ENCODE measurements at places on chromosomes 3 and 15.
A peak's percentile ranks its signal among the peaks of the same experiment; 100 is the strongest.

- peaks cover 4% of the 10 kb centered on the region for H3K4me1 ChIP-seq
- no peaks in the 10 kb centered on the region for H3K27me3 ChIP-seq
- no peaks in the 10 kb centered on the region for H3K36me3 ChIP-seq
- H3K4me3 ChIP-seq: no peak overlapping the region
Observed at GRCh38 chr3:138825336-138825735, 9.4 kb downstream of the PIK3CB start.

DNA sequence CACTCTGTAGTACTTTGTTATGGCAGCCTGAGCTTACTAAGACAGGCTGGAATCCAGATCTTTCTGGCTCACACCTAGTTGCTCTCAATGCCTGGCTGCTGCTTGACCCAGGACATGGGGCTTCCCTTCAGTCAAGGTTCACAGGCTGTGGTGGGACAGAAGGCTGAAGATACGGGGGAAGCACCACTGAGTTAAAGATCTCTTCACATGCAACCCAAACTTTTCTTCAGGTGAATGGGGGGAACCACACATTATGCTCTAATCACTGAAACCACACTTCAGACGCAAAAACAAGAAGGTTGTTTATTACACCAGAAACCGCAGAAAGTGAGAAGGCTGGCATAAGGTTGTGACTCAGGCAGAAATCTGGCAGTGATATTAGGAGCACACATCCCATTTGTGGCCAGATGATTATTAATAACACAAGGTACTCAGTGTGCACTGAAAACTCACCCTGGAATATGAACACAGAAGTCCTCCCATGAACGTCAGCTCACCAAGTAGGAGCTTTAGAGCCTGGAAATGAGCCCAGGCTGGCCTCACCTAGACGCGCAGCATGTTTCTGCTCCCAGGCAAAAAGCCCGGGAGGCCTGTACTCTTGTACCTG is 230.5 kb upstream of the CHRNA7 start:
- no peaks in the 10 kb centered on the region for H3K27me3 ChIP-seq
- no peaks in the 10 kb centered on the region for H3K4me1 ChIP-seq
- no peak for DNase-seq

DNA sequence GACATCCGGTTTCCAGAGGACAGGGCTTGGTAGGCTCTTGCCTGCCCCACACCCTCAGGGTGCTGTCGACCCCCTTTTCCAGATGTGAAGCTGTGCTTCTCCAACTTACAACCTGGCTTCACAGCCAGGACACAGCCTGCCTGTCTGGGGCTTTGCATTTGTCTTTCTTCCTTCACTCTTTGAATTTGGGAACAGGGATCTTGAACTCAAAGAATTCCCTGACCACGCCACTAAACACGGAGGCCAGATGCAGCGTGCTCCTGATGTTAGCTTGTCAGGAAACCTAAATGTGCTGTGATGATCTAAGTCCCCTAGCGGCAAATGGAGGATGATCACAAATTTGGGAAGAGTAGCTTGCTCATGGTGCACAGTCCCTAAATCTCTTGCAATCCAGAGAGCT is 244.8 kb upstream of the RGMA start:
- H3K4me3 ChIP-seq: no peak overlapping the region
- H3K27me3 ChIP-seq: no peaks in the 10 kb centered on the region
- H3K36me3 ChIP-seq: no peaks in the 10 kb centered on the region
- H3K4me1 ChIP-seq: no peaks in the 10 kb centered on the region
- no peak overlapping the region for H3K27ac ChIP-seq
- DNase-seq: no peak

- no peaks in the 10 kb centered on the region for H3K36me3 ChIP-seq
- no peak for DNase-seq
- no peaks in the 10 kb centered on the region for H3K27me3 ChIP-seq
- no peak overlapping the region for H3K4me3 ChIP-seq
- no peaks in the 10 kb centered on the region for H3K4me1 ChIP-seq
Observed at GRCh38 chr3:127884041-127884440, 31.0 kb upstream of the KBTBD12 start.

GRCh38 chr3:71725271-71725991 is at the start of gene EIF4E3:
Gene EIF4E3 (minus strand): TSS chr3:71725402. CDS start chr3:71725367, 35 bp downstream.
- peak; percentile 70 for DNase-seq
- no peaks in the 10 kb centered on the region for H3K36me3 ChIP-seq
- H3K4me1 ChIP-seq: peaks cover 2% of the 10 kb centered on the region
- peak within 1 kb of the TSS; percentile 66 for H3K4me3 ChIP-seq
- H3K27me3 ChIP-seq: no peaks in the 10 kb centered on the region

All from sigmoid colon (tissue), 7 donors.